ENCODE measurements at places on chromosomes 1 and 21.

DNA sequence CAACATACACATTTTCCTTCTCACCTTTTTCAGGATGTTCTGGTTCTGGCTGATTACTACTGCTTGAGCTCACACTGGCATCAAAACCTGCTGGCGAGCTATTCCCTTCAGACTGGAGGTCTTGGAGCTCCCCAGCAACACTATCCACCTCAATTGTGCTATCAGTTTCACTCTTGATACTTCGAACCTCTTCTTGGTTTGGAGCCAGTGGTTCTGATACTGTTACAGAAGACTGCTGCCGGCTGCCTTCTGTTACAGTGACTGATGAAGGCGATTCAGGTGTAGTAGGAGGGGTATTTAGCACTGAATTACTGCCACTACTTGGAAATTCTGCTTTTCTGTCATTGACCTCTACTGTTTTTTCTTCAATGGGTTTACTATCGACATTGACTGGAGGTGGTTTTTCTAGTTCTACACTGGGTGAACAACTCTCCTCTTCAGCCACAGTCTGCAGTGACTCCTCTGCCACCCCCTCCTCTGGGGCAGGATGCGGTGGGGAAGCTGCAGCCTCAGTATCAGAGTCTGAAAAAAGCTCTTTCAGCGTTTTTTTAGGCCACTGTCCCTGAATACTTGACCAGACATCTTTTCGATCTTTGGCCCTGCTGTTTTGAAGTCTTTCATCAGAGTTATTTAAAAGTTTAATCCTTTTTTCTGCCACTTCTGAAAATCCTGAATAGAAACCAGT is 20.7 kb upstream of the RBM34 start:
- no peak for DNase-seq

DNA sequence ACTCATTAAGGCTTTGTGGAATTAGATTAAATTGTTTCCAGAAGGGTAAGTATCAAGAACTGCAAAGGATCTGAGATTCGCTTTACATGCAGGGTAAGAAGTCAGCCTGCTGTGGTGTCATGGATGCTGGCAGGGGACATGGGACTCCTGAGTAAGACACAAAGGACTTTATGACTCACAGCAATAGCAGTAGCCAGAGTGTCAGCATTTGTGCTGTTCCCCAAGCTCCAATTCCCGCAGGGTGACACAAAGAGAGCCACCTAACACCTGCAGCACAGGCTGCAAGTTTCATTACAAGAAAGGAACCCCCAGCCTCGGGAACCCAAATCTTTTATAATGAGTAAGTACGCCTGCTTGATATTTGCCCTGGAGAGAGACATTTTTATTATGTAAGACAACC is 298.1 kb upstream of the POU3F1 start:
- no peak for DNase-seq

- DNase-seq: no peak
Observed at GRCh38 chr1:247908766-247909165, 11.3 kb upstream of the OR2T8 start.

DNA sequence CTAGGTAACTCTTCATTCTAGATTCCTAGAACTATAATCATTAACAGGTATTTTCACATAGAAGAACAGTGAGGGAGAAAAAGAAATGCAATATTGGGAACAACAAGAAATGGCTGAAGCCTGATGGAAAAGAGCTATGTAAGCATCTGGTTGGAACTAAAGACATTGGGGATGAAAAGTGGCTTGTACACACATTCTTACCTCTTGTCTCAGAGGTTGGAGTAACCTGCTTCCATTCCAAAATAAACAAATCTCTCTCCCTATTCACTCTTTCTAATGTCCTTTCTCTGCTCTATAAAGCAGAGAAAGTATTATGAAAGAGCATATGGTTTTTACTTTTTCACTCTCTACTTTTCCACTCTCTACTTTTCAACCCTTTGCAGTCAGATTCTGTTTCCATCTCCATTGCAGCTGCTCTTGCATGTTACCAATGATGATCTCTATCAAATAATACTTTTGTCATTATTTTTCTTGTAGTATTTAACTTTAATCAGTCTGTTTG is 37.5 kb downstream of the CMPK1 start:
- no peak for DNase-seq

Measured in stimulated activated CD8-positive, alpha-beta memory T cell treated with anti-CD3 and anti-CD28 coated beads, Interleukin-7, amount 100 ng/mL, for 24 hours (primary cell).